Right cardiac atrium (tissue), 5 donors: ENCODE measurements at places on chromosomes 2 and 18. TPM values are rescaled to one million over a fixed set of nuclear protein-coding genes. Genes with fewer than 3 reads are reported as not detected.

XDH gene
- total RNA-seq, result 0.29 TPM

- peak; percentile 19 for DNase-seq
Measured at GRCh38 chr2:72950558-72951255, 33.4 kb downstream of the EMX1 start.

DNA sequence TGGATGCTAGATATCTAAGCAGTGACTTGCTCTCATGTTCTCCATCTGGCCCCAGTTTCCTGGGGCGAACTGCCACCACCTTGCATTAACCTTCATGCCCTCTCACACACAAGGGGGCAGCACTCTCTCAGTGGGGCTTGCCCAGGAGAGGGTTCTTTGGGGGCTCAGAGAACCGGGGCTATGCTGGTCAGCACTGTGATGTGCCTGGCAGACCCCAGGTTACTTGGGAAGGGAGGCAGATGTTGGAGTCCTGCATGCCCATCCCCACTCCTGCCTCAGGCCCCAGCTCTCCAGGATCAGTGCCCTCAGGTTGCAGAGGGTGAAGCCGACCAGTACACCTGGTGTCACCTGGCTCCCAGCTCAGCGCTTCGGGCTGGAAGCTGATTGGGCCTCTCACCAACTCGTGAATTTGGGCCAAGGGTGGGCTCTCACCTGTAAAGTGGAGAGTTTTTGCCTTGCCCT is 396.2 kb upstream of the HS6ST1 start:
- DNase-seq, result no peak

GRCh38 chr18:34707670-34708069 is 2.4 kb upstream of the DTNA start:
- DNase-seq, result no peak

DNA sequence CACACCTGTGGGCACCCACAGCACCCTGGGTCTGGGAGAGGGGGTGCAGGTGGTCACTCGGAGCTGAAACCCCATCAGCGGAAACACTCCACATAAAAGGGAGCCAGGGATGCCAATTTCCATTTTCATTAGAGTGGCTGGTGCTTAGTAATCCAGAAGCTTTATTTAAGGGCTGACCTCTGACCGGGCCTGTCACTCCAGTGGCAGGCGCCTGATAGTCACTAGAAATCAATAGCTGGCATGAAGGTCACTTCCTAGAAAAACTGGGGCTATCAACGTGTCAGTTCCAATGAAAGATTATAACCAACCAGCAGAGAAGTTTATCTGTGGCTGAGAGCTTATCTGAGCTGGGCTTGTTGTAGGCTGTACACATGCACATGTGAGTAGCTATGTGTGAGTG is 333.7 kb upstream of the SKOR2 start:
- DNase-seq, result no peak

- DNase-seq, result no peak
Measured at GRCh38 chr2:139969323-139969722, 1189.1 kb upstream of the NXPH2 start.
